ENCODE measurements at places on chromosomes 2 and 18.

- no peak for DNase-seq
Measured at GRCh38 chr2:207514451-207514850, 15.3 kb upstream of the CREB1 start.

DNA sequence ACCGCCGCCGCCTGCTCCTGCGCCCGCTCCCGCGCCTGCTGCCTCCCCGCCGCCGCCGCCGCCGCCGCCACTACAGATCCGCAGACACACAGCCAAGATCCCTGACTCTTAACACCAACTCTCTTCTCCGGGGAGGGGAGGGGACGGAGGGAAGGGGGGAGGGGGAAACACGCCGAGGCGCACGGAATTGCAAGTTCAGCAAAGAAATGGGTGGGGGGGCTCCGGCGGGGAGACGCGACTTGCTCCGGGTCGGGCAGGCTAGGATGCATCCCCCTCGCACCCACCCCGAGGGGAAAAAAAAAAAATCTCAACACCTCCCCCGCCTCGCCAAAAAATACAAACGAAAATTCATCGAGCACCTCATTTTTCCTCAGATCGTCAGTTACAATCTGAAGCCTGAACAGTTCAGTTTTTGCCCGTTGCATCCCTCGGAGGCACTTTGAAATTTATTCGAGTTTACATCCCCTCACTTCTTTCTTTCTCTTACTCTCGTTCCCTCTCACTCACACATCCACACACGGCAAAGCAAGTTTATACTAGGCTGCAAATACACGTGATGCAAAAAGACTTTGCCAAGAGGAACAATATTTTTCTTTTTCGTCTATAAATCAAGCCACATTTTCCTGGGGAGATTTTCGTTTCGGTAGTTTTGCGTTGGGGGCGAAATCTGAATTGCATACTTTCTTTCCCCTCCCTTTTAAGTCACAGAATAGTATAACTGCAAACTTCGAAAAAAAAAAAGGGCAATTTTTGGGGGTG lies at the start of gene TCF4:
TCF4 (minus strand) TSS at position 82 of the 759 bp plus-strand sequence. CDS start 1,076 bp downstream, outside the sequence.
- peak; percentile 69 for DNase-seq

DNA sequence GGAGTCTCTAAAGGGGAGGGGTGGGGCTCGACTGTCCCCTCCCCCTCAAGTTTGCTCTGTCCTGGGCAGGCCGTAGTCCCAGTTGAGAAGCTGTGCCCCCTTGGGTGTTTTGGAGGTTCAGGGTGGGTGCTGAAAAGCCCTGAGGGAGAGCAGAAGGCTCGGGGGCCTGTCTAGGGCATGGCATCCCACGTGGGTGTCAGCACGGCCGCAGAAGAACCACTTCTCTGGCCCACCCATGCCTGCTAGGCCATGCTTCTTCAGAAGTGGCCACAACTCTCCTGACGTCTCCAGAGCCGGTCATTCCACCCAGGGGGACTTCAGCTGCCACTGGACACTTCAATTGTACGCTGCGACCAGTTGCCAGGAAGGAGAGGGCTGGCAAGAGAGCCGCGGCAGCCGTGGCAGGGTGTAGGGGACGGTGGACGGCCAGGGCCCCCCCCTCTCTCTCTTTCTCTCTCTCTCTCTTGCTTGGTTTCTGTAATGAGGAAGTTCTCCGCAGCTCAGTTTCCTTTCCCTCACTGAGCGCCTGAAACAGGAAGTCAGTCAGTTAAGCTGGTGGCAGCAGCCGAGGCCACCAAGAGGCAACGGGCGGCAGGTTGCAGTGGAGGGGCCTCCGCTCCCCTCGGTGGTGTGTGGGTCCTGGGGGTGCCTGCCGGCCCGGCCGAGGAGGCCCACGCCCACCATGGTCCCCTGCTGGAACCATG lies at the start of gene INPP5D:
INPP5D (plus strand) TSS at position 546 of the 704 bp plus-strand sequence; CDS start at position 683, 137 bp downstream.
- DNase-seq, result peak; percentile 36

DNA sequence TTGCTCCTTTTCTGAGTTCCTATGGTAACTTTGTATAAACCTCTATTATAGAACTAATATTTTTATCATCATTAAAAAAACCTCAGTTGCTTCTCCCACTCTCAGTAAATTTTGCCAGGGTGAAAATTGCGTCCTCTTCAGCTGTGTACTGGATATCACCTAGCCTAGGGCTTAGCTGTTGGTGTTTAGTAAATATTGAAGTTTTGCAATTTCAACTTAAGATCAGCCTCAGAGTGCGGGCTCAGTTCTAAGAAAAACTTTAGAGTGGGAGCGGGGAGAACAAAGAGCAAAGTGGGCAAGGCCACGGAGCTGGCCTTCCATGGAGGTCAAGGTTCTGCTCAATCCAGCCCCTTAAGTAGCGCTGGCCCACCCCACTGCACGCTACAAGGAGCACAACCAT lies 488.3 kb upstream of the SPRED2 start:
- DNase-seq, result no peak

- DNase-seq, result no peak
Measured at GRCh38 chr2:111222204-111222866, 101.6 kb downstream of the BCL2L11 start.
